T-cell (primary cell): ENCODE measurements at places on chromosomes 1 and 21. TPM values are rescaled to one million over a fixed set of nuclear protein-coding genes. Genes with fewer than 3 reads are reported as not detected.

- DNase-seq, result no peak
These were observed 622.9 kb upstream of the ADGRL4 start for GRCh38 chr1:79629414-79629813.

DNA sequence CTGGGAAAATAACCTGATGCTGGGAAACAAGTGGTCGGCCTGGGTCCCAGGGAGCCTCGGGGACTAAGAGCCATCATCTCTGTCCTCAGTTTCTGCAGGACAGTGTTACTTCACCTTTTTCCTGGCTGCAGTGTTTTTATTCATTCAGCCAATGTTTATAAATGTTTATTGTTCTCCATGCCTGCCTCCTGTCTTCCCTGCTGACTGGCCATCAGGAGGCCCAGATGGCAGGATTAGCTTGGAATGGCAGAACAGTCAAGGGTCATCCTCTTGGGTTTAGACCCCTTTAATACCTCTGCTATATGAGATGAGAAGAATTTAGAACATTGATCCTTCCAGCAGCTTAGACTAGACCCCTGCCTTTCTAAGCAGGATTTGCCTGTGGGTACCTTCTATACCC is 13.3 kb downstream of the MAPKAPK2 start:
- no peak for DNase-seq

DNA sequence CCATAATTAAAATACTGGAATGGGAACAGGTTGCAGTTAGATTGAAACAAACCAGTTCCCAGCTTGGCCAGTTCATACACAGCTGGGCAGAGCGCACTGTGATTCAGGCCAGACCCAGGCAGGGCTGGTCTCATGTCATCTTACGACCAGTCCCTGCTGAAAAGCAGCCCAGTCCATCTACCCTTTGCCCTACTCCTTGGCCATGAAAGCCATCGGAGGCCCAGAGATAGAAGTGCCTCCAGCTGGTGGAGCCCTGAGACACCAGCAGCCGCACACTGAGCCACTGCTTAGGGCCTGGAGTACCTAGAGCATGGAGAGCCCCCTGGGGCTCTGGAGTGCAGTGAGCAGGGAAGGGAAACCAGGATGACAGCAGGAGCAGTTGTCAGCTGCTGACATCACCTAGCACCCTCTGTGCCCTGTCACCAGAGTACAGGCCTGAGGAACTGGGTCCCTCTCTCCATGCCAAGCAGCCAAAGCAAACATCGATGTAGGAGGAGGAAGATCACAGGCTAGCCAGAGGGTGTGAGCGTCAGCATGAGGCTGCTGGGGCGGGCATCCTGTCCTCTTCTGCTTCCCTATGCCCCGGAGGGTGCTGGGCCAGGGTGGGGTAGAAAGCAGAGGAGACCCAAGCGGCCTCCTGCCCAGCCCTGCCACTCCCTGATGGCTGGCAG is 34.2 kb upstream of the TMEM125 start:
- DNase-seq, result no peak

- no peak for DNase-seq
These were observed 17.4 kb downstream of the TCEA3 start for GRCh38 chr1:23407016-23407630.

Gene SYPL2
- 0.09 TPM for total RNA-seq

Gene NES
- total RNA-seq, result 0.25 TPM

DNA sequence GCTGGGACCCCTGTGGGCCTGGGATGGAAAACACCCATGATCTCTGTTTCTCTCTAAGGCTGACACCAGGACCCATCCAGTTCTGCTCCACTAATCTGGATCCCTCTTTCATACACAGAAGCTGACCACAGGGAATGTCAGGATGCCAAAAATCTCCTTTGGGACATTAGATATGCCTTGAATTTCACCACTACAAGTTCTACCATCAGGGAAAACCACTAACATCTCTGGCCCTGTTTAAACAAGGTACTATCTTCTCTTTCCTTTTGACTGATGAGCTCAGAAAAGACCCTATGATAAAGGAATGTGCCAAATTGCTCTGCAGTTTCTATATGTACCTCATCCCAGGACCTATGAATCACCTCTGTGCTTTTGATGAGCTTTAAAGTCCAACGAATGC is 10.2 kb upstream of the PLXNA2 start:
- DNase-seq, result no peak

DNA sequence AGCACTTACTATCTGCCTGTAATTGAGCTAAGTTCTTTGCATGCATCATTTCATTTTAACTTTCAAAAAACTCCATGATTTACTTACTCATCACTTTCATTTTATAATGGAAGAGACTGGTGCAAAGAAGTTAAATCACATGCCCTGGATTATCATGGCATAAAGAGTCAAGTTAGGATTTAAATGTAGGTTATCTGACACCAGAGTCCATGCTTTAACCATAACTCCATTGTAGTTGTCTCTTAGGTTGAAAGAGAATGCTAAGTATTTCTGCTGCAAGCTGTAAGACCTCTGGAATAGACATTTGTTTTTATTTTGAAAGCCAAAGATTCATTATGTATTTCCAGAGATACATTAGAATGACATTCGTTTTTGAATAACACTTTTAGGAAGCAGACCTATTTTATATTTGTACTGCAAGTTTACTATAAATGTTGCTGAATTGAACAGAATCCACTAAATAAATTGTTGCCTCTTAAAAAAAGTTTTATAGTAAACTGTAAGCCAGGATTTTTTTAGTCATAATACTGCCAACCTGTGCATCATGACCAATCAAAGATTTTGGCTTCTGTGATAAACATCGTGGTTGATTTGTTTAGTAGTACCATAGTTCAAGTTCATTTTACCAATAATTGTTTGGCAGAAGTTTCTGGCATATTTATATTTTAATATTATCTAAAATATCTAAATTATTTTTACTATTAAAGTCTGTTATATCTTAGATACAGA is 26.1 kb downstream of the CFH start:
- no peak for DNase-seq

- DNase-seq, result no peak
These were observed 1.3 kb upstream of the CD5L start for GRCh38 chr1:157842939-157843338.

GRCh38 chr1:197327776-197328364 is 59.8 kb downstream of the CRB1 start:
- DNase-seq, result no peak

GRCh38 chr1:230868736-230869385 is 540 bp upstream of the C1orf198 start:
- DNase-seq, result no peak

DNA sequence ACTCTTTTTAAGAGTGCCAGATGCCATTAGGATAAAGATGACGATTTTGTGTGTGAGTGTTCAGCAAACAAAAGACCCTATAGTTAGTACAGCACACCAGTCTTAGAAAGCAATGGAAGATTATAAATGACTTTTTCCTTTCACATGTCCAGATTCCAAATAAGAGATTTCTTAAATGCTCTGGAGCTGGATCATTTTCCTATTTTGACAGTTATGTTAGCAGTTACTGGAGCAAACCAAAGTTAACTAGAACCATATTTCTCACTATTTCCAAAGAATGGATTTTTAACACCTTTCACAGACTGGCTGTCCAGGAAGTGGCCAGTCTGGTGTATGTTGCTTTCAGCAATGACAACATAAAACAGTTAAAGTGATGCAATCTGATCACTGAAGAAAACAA is 905.8 kb upstream of the ADGRL2 start:
- no peak for DNase-seq

Gene SRRM1
- total RNA-seq, result 181 TPM

GRCh38 chr1:31665234-31665878 is 20.7 kb upstream of the PEF1 start:
- no peak for DNase-seq

GRCh38 chr21:16377120-16377658 is 647.4 kb downstream of the USP25 start:
- no peak for DNase-seq

- DNase-seq, result no peak
These were observed 70.8 kb downstream of the PLPP3 start for GRCh38 chr1:56508523-56508983.

- DNase-seq, result no peak
These were observed 5.0 kb downstream of the MTR start for GRCh38 chr1:236800002-236800620.

Gene ASCL5
- total RNA-seq, result 0.26 TPM

Gene CRNN
- not detected for total RNA-seq

Gene TDRD5
- total RNA-seq, result not detected

Gene LRRC38
- 0.13 TPM for total RNA-seq

Gene LRRC8B
- 14.4 TPM for total RNA-seq

- DNase-seq, result no peak
These were observed 4.8 kb upstream of the ZNF687 start for GRCh38 chr1:151277249-151277648.

DNA sequence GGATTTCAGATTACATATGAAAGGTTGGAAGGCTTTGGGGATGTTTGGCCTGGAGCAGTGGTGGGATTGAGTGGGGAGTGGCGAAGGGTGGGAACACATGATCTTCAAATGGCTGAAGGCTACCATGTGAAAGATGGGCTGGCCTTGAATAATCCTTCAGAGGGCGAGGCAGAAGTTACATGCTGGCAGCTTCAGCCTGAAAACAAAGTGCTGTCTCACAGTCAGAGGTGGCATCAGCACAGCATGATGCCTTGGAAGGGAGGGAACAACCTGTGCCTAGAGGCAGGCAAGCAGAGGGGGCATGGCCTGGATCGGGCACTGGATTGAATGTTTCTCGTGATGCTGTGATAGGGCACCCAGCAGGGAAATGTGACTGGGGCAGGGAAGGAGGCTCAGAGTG is 130.8 kb downstream of the BEND5 start:
- no peak for DNase-seq

GRCh38 chr1:116832932-116833578 is 76.7 kb upstream of the PTGFRN start:
- no peak for DNase-seq

DNA sequence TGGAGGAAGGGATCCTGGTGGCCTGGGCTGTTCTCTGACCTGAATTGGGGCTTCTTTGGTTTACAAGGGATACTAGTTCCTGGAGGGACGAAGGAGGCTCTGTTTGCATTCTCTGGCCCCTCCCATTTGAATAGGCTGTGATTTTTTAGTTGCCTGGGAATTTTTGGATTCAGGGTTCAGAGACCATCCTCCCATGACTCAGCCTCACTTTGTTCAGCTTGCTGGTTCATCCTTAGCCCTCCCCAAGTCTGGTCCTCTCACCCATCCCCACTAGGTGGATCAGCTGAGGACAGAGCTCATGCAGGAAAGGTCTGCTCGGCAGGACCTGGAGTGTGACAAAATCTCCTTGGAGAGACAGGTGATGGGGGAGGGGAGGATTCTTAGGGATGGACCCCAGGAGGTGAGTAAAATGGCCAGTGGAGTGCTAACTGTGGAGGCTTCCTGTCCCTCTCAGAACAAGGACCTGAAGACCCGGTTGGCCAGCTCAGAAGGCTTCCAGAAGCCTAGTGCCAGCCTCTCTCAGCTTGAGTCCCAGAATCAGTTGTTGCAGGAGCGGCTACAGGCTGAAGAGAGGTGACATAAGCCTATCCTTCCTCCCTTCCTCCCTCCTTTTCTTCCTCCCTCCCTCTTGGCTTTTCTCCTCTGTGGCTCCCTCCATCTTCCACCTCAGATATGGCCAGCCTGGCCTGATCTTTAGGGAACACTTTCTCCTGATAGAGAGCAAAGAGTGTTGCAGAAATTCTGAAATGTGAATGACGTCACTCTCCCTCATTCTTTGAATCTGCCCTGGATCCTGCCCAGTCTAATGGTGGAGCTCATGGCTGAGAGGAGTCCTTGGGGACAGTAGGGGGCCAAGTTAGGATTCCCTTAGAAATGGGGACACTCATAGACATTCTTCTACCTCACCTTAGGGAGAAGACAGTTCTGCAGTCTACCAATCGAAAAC is 4.5 kb upstream of the TUFT1 start:
- DNase-seq, result no peak

GRCh38 chr1:89763649-89763986 is 57.2 kb upstream of the LRRC8D start:
- DNase-seq, result no peak

DNA sequence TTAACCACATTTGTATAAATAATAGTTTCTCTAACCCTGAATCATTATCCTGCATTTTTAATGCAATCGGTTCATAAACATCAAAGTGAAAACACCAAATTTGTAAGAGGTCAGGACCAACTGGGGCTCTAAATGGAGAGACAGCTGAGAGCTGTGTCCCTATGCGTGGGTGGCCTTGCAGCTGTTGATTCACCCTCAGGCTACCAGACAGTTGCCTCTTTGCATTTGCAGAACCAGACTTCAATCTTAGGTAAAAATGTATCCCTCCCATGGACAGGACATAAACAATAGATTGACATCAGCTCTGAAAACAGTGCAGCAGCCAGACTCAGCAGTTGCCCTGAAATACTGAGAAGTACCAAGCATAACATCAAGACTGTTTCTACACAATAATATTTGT is 8.8 kb upstream of the TGFB2 start:
- no peak for DNase-seq
